SJSA1 (cell line): ENCODE measurements at places on chromosomes 5 and 9. TPM values are rescaled to one million over a fixed set of nuclear protein-coding genes. Genes with fewer than 3 reads are reported as not detected.

DNA sequence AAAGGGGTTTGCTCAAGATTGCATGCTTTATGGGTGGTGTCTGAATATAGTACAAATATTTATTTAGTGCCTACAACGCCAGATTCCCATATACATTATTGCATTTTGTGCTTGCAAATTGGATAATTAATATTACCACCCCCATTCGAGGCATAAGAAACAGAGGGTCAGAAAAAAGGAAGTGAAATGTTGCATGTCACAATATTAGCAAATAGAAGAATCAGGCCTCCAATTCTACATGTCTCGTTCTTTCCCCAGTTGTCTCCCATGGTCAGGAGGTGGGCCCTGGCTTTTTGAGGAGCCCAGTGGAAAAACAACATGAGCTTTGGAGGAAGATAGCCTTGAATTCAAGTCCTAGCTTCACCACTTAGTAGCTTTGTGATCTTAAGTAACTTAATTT, 98.1 kb upstream of the CCDC112 start:
- H3K4me3 ChIP-seq, result no peak overlapping the region
- H3K36me3 ChIP-seq, result no peaks in the 10 kb centered on the region
- no peak for DNase-seq
- peaks cover 17% of the 10 kb centered on the region for H3K4me1 ChIP-seq
- H3K27ac ChIP-seq, result no peak overlapping the region

GRCh38 chr5:173464813-173465212, 136.6 kb upstream of the STC2 start:
- no peaks in the 10 kb centered on the region for H3K4me1 ChIP-seq

- H3K4me3 ChIP-seq, result no peak overlapping the region
- H3K36me3 ChIP-seq, result no peaks in the 10 kb centered on the region
- no peaks in the 10 kb centered on the region for H3K4me1 ChIP-seq
These were observed 145.5 kb downstream of the DCP2 start for GRCh38 chr5:113122053-113122452.

- no peak for DNase-seq
- no peaks in the 10 kb centered on the region for H3K36me3 ChIP-seq
- H3K27me3 ChIP-seq, result no peaks in the 10 kb centered on the region
- H3K27ac ChIP-seq, result peak overlapping the region; percentile 66
These were observed 568.7 kb upstream of the ADAMTS16 start for GRCh38 chr5:4571248-4571948.

DNA sequence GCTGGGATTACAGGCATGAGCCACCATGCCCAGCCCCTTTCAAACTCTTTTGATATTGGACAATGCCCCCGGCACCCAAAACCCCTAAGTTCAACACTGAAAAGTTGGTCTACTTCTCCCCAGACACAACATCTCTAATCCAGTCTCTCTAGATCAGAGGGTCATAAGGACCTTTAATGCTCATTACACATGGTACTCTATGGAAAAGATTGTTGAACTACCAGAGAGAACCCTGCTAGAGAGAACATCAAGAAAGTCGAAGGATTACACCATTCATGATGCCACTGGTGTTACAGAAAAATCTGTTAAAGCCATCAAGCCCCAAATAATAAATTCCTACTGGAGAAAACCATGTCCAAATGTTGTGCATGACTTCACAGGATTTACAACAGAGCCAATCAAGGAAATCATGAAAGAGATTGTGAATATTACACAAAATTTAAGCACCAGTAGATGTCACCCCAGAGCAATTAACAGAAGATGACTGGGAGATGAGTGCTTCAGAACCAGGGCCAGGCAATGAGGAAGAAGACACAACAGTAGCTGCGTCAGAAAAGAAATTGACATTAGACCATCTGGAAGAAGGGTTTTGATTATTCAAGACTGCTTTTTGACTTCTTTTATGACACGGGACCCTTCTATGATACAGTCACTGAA, 28.3 kb upstream of the NIPAL4 start:
- no peak overlapping the region for H3K27ac ChIP-seq
- H3K4me1 ChIP-seq, result no peaks in the 10 kb centered on the region
- H3K36me3 ChIP-seq, result no peaks in the 10 kb centered on the region
- H3K27me3 ChIP-seq, result no peaks in the 10 kb centered on the region
- H3K4me3 ChIP-seq, result no peak overlapping the region

DNA sequence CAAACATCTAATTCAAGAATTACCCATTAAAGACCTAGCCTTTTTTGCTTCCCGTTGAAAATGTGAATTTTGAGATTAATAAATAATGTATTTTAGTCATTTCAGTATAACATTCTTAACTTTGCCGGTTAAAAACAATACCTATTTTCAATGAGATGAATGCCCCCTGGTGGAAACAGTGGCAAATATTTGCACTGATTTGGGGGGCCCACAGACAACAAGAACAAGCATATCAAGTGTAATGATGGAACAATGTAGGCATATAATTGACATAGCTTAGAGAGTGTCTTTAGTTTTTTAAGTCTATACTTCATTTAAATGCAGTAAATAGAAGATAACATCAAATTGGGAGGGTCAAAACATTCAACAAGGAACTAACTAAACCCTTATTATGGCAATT, 111.9 kb downstream of the NTRK2 start:
- peaks cover 22% of the 10 kb centered on the region for H3K4me1 ChIP-seq
- H3K27ac ChIP-seq, result no peak overlapping the region
- no peak overlapping the region for H3K4me3 ChIP-seq
- H3K27me3 ChIP-seq, result no peaks in the 10 kb centered on the region
- no peak for DNase-seq

ASTN2 gene
- total RNA-seq, result 1.3 and 1.8 TPM in 2 replicates

PCDHA5 gene
- not detected in 2 replicates for total RNA-seq

BARX1 gene
- not detected in 2 replicates for total RNA-seq

ADAMTS19 gene
- total RNA-seq, result not detected in 2 replicates

CCNO gene
- total RNA-seq, result 0.34 TPM in 1 of 2 replicates, not detected in the other
